ENCODE measurements at places on chromosomes 12 and 14.

DNA sequence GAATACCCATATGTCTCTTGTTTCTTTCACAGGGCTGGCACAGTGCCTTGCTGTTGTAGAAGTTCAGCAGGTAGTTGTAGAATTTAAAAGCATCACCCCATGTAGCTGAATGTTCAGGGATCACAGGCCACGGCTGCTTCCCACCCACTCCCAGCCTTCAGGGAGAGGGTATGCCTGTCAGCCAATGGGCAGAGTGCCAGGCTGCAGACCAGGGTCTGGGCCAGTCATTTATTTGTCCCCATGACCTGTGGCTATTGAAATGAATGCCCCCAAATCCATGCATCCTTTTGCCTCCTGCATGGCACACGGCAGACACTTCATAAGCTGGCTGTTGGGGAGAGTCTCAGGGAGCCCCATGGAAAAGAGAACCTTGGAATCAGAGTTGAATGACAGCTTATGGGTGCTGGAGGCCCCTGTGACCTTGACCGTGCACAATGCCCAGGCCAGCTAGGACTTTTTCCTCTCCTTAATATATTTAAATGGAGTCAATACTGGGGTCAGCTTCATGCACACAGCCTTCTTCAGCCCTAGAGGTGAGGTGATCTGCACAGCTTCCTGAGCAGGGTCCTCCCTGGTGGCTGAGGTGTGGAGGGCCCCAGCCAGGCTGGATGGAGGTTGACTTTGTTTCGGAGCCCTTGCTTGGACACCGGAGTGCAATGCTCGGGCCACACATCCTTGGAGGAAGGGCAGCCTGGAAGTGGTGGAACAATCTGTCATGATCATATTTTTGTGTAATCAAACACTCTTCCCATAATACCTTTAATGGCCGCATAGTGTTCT, 45.3 kb downstream of the PRMT8 start:
- no peak for DNase-seq

- DNase-seq: no peak
Measured at GRCh38 chr14:23877538-23878180, 75.9 kb upstream of the DHRS4 start.

DNA sequence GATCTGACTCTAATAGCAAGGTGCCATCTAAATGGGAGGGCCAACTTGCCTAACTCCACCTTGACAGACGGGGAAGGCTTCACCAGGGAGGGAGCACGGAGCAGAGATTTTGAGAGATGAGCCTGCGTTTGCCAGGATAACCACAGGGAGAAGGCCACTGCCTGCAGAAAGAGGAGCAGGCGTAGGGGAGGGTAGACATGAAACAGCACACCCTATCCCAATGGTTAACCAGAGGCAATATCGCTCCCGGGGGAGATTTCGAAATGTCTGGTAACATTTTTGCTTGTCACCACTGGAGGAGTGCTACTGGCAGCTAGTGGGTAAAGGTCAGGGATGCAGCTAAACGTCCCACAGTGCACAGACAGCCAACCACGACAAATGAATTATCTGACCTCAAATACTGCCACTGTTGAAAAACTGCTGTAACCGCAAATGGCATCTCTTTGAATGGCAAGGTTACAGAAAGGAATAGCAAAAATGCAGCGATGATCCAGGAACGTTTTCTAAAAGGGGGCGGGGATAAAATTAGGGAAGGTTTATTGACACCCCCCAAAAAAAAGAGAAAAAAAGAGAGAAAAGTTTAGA, 126.0 kb upstream of the ATF7IP start:
- DNase-seq: no peak

- DNase-seq: no peak
Measured at GRCh38 chr14:87171141-87171540, 821.8 kb downstream of the GALC start.

- no peak for DNase-seq
Measured at GRCh38 chr12:85669911-85670310, 166.3 kb downstream of the RASSF9 start.

- DNase-seq: no peak
Measured at GRCh38 chr14:63713058-63713457, 14.8 kb downstream of the SGPP1 start.

DNA sequence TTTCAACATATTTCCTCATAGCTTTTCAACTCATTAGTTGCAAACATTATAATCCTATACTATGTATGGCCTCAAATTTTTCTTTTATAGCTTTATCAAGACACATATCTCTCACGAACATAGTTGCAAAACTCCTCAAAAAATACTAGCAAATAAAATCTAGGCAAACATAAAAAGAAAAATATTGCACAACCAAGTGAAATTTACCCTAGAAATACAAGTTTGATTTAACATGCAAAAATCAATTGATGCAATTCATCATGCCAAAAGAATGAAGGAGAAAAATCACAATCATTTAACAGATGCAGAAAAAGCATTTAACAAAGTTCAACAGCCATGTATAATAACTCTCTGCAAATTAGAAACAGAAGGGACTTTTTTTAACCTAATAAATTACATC, 33.3 kb upstream of the KCNH5 start:
- DNase-seq: no peak

Data from stimulated activated CD4-positive, alpha-beta T cell treated with anti-CD3 and anti-CD28 coated beads, Interleukin-12 subunit alpha, Interleukin-12 subunit beta, amount 100 ng/mL, for 48 hours (primary cell).